ENCODE measurements at places on chromosomes 6 and 20. TPM values are rescaled to one million over a fixed set of nuclear protein-coding genes. Genes with fewer than 3 reads are reported as not detected.

DNA sequence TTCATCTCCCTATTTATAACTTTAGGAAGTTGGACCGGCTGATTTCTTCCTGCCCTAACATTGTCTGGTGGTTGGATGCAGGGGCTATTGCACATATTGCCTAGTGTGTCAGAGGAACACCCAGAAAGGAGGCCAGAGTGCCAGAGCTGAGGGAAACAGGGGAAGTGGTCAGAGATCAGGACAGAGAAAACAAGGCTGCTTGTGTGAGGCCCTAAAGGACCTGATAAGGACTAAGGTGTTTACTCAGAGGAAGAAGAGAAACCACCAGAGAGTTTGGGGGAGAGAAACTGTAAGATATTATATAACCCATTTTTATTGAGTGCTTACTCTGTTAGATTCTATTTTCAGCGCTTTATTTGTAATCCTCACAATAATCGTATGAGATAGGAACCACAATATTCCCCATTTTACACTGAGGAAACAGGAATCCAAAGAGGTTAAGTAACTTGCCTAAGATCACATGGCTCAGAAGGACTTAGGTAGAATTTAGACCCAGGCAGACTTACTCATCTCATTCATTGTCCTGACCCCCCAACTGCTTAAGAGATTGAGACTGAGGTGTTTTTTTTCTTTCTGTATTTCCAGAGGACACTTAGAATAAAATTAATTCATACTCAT, 54.0 kb upstream of the REV3L start:
- no peak for DNase-seq

GRCh38 chr6:159097256-159097655, 52.5 kb upstream of the TAGAP start:
- no peak for DNase-seq

DNA sequence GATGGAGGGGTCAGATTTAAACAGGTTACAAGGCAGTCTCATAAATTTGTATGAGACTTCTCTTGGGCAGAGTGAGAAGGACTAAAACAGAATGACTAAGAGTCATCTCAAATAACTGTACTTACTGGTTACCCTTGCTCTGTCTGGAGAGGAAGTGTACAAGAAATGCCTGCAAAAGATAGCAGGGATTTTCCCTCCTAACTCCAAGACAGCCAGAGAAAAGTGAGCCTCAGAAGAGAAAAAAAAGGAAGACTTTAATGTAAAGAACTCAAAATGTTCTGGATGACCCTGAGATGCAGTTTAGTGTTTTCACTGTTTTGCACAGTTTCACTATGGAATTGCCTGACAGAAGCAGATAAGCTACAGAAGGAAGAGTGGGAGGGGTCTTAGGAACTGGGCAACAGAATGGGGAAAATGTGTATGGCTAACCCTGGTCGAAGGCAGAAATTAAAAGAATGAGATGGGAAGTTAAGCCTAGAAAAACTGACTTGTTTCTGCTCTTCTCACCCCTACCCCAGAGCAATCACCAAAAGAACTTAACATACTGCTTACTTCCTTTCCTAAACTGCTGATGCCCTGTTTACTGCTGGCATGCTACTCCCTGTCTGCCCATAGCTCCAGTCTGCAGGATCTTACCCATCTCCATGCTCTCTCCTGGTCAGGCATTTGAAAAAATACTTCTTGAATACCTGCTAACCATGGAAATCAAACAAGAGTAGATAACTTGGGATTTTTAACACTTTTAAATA, 98.1 kb upstream of the MARCKS start:
- DNase-seq: no peak

DNA sequence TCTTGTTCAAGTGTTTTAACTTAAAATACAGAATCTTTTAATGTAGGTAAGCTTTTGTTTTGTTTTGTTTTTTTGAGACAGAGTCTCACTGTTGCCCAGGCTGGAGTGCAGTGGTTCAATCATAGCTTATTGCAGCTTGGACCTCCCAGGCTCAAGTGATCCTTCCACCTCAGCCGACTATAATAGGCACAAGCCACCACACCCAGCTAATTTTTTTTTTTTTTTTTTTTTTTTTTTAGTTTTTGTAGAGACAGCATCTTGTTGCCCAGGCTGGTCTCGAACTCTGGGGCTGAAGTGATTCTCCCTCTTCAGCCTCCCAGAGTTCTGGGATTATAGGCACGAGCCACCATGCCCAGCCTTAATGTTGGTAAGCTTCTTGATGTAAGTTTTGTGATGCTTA, 3.3 kb downstream of the EFHC1 start:
- DNase-seq: no peak

- no peak for DNase-seq
These were observed 74.7 kb upstream of the NOX3 start for GRCh38 chr6:155530219-155530834.

GRCh38 chr20:46810448-46811223, 84.0 kb upstream of the EYA2 start:
- DNase-seq: peak; percentile 23

LY6G6F gene
- not detected for total RNA-seq

Measured in right atrium auricular region (tissue), 2 donors.